Stimulated activated CD4-positive, alpha-beta T cell treated with anti-CD3 and anti-CD28 coated beads, Interleukin-15, amount 100 ng/mL, for 1 hour (primary cell): ENCODE measurements at places on chromosomes 7 and 10.

DNA sequence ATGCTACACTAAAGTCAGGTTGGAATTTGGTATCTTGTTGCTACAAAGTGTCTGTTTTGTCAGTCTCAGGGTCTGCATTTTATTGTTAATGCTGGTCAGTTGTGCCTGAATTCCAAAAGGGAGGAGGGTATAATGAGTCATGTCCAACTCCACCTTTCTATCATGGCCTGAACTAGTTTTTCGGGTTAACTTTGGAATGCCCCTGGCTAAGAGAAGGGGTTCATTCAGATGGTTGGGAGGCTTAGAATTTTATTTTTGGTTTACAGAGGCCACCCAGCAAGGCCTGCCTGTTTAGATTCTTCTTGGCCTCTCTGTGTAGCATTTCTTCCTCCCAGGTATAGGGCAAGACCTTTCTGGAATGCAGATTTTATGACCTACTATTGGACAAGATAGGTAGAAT, 93.2 kb downstream of the SKIDA1 start:
- DNase-seq, result no peak

- DNase-seq, result no peak
Measured at GRCh38 chr7:100575746-100576383, 2.2 kb upstream of the SAP25 start.

DNA sequence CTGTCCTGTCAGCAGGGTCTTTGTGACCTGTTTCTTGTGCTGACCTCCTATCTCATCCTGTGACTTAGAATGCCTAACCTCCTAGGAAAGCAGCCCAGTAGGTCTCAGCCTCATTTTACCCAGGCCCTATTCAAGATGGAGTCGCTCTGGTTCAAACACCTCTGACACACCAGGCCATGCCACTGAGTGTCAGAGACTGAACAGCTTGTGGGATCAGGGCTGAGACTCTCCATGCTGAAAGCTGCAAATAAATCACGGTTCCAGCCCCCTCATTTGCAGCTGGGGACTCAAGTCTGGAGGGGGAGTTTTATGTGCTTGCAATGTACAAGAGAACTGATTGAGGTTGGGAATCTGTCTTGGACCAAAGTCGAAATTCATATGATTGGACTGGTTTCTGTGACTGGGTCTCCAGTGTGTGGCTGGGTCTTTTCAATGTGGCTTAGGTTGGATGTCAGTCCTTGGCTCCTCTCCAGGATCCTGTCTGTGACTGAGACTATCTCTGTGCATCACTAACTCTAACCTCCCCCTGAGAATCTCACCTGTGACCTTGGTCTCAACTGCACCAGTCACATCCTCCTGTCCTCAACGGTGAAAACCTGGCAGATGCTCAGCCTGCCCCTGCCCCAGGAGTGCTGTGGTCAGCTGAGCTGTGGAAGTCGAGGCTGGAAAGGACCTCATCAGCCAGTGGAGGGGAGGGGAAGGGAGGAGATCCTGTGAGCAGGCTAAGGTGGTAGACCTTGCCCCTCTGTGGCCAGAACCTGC, 11.7 kb downstream of the PRF1 start:
- no peak for DNase-seq

DNA sequence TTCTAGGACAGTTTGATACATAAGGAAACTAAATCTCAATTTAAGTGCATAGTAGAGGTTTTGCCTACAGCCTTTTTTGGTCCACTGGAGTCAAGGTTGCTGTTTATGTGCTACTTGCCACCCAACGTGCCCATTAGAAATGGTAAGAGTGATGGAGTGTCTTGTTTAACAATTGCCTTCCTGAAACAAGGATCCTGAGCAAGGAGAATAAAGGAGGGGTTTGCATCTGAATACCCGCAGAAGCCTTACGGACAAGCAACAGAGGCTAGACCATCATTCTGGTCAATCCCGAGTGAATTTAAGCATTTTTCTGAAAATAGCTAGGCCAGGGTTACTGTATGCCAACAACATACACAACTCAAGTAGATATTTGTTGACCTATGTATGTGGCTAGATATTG, 63.6 kb downstream of the MARCHF5 start:
- no peak for DNase-seq

DNA sequence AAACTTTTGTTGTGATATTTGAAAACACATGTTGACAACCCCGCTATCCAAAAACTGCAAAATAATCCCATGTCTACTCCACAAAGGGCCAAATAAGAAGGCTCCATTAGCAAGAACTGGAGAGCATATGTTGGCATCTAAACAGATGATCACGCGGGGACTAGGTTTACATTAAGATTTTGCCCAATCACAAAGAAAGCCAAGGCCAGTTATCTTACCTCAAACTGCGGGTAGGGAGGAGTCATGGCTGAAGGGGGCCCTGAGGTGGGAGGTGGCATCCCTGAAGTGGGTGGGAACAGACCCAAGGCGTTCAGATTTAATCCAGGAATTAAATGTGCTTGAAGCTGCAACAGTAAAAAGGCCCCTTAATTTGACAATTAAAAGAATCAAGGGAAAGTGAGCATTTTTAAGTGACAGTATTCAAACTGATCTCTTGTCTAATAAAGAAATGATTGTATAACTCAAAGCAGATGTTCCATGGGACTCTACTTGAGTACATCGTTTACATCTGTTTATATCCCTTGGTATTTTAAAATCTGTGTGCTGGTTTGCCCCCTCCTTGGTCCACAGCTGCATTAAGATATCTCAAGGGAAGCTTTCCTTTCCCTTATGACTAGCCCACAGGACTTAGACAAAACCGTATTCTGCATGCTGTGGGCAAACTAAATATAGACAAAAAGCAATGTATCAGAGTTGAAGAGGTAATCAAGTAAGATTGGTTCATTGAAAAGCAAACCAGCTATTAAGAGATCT, 42.9 kb downstream of the MALSU1 start:
- no peak for DNase-seq

DNA sequence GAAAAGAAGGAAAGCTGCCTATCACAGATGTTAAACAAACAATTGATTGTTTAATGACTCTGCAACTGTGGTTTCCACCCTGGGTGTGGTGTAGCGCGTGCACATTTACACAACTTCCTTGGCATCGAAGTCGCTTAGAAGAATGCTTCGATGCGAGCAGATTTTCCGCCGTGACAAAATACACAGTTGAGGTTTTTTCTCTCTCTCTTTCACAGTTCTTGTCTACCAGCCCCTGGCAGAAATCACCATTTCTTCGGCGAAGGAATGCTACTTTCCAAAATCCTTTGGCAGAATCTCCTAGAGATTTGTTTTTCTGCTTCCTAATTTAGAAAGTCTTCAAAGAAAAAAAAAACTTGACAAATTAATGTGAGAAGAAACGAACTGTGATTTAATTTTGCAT, 70.7 kb upstream of the C1QL3 start:
- DNase-seq, result no peak

GRCh38 chr10:2244471-2244870, 507.1 kb upstream of the ADARB2 start:
- no peak for DNase-seq
